ENCODE measurements at places on chromosomes 7 and 10.

GRCh38 chr7:117682681-117683385, 190.4 kb downstream of the CTTNBP2 start:
- no peak for DNase-seq

DNA sequence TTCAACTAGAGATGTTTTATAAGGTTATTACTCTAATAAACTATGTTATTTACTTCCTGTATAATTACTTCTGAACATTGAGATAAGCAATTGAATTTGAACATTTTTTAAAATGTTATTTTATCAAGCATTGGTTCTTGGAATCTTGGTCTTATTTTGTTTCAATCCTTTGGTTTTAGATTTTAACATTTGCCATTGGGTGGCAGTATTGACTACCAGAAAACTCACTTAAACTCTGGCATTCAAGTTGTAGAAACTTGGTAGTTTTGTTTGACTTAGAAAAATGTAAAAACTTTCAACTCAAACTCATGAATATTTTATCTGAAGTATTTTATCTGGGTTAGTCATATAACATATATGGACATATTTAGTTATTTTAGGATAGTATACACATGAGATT, 48.1 kb downstream of the ATRNL1 start:
- no peak for DNase-seq

DNA sequence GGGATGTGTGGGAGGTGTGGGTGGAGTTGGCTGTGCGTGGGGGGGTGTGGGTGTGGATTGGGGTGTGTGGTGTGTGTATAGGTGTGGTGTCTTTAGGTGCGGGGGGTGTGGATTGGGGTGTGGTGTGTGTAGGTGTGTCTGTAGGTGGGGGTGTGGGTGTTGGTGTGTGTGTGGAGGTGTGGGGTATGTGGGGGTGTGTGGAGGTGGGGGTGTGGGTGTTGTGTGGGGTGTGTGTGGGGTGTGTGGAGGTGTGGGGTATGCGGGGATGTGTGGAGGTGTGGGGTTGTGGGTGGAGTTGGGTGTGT, 33.9 kb downstream of the SPDYE17 start:
- no peak for DNase-seq

- DNase-seq: no peak
Observed at GRCh38 chr10:78602201-78602932, 466.4 kb upstream of the ZMIZ1 start.

DNA sequence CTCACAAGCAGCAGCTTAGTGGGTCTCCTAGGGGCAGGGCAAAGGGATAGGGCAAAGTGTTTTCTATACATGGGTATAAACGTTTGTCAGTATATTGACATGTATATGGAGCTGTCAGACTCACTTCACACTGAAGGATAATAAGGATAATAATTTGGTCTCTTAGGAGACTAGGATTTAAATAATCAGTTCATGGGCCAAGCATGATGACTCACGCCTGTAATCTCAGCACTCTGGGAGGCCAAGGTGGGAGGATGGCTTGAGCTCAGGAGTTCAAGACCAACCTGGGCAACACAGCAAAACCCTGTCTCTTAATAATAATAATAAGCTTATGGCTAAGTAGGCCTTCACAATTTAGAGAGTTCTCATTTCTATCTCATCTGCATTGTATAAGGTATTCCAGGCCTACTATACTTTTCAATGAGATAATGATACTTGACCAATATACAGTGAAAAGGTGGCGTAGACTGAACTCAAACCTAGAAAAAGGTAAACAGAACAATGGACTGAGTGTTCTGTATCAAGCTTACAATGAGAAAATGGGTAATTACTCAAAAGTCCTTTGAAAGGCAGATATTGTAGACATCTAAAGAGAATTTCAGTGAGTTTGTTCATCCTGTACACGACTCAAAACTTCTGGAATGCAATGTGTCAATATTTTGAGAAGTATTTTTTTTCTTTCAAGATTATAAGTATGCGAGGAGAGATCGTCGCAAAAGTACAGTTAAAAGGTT, 7.0 kb downstream of the GSAP start:
- no peak for DNase-seq

- DNase-seq: no peak
Observed at GRCh38 chr10:130141878-130142277, 5.7 kb downstream of the GLRX3 start.

GRCh38 chr10:31134311-31134952, 102.8 kb upstream of the ZNF438 start:
- DNase-seq: no peak

GRCh38 chr7:155020996-155021395, 18.1 kb upstream of the PAXIP1 start:
- no peak for DNase-seq

- DNase-seq: no peak
Observed at GRCh38 chr7:37675749-37676148, 7.8 kb upstream of the GPR141 start.

DNA sequence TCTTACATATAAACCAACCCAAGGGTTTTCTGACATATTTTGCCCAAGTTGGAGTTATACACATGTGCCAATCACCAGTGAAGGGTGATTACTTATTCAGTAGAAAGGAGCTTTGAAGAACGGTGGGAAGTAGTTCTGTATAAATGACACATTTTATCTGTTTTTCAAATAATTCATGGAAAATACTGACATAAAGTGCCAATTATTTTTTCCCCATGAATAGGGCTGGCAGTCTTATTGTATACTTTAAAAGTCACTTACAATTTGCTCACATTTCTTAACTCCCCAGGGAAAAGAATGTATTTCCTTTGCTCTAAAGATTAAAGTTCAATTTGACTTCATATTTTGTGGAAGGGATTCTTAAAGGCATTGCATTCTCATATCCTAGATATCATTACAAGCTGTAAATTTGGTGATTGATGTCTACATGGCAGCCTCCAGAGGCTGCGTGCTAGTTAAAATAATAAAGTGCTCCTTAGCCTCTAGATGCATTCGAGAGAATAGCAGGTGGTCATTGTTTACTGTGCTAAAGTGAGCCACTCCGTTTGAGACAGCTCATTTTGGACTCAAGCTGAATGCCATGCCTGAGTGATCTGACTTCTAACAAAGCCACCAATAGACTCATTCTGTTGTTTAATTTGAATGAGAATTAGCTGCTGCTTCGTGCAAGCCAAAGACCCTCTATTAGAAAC, 148.8 kb upstream of the NRP1 start:
- no peak for DNase-seq

GRCh38 chr10:94358480-94358879, 4.3 kb downstream of the NOC3L start:
- DNase-seq: no peak

- no peak for DNase-seq
Observed at GRCh38 chr10:109824206-109824605, 99.1 kb downstream of the XPNPEP1 start.

DNA sequence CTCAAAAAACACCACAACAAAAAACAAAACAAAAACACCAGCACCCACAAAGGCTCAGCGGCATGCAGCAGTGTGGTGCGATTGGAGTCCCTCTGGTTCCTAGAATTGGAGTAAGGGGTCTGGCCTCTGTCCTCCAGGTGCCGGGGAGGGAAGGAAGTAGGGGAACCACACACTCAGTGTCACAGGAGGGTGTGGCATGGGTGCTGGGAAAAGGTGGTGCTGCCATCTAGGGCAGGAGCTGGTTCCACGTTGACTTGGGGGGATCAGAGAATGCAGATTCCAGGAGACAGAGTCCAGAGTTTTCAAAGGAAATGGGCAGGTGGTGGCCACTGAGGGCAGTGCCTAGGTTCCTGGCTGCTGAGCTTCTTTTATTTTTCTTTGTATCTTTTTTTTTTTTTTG, 19.8 kb upstream of the WIPI2 start:
- peak; percentile 35 for DNase-seq

DNA sequence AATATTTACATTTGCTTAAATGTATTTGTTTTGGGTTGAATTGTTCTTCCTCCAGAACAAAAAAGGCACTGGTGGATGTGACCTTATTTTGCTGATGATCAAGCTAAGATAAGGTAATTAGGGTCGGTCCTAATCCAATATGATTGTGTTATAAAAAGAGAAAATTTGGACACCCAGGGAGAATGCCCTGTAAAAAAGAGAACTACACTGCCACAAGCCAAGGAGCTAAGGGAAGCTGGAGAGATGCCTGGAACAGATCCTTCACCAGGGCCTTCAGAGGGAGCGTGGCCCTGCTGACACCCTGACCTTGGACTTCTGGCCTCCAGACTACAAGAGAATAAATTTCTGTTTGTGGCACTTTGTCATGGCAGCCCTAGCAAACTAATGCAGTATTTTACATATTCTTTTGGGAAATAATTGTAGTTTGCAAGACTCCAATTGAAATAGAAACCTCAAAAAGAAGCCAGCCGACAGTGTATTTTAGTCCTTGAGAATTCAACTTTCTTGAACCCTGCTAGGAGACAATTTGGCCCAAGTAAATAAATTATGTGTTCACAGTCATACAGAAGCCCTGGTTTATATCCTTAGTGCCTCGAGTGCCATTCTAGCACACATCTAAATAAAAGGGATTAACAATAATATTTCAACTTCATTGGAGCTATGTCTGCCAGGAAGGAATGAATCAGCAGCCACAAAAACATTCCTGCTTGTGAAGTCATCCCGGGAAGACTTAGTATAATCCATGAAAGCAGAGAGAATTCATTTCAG, 164.6 kb downstream of the PKD1L1 start:
- no peak for DNase-seq

GRCh38 chr10:63502832-63503231, 18.4 kb upstream of the REEP3 start:
- no peak for DNase-seq

- no peak for DNase-seq
Observed at GRCh38 chr10:50361946-50362345, 110.6 kb upstream of the ASAH2 start.

DNA sequence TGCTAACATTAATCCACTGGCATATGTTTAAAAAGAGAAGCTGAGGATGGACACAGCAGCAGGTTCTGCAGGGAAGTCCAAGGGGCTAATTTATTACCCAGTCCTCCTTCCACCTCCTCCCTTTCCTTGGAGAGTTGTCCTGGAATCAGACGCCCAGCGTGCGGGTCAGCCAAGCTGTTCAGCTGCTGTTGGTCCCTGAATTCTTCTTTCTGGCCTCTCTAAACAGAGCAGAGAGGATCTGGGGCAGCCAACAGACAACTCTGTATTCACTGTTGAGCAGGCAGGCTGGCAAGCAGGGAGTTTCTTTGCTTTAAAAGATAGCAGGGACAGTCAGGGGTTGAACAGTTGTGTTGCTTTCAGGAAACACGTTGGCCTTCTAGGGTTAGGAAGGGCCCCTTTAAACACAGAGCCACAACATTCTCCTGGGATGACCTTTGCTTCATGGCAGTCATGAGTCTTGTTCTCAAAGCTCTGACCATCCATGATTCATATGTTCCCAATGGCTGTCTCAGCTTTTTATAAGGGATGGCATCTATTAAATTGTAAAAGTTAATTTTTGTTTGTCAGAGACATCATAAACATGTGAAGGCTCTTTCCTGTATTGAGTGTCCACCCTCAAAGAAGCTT, 217.0 kb downstream of the CREB5 start:
- DNase-seq: no peak

DNA sequence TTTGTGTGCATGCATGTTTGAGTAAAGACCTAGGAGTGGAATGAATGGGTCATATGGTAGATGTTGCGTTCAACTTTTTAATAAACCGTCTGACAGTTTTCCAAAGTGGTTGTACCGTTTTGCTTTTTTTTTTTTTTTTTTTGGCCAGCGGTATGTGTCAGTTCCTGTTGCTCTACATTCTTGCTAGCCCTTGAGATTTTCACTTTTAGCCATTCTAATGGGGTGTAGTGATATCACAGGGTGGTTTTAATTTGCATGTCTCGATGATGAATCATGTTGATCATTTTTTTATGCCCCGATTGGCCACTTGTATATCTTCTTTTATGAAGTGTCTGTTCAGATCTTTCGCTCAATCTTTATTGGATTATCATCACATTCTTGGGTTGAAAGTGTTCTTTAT, 320.7 kb downstream of the CAMK1D start:
- no peak for DNase-seq

DNA sequence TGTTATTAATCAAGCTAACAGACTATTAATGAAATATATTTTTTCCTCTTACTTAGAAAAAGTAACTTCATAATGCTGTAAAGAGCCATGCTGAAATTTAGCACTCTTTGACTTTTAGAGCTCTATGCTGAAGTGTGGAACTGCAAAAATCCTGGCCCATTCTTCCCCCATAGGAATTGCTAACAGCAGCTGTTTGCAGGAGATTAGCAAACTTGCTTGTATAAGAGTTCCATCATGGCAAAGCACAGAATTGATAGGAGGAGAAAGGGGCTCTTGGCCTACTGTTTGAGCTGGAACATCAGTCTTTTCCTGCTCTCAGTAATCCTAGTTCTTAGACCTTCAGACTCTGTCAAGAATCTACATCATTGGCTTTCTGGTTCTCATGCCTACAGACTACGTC, 18.3 kb upstream of the GNAT3 start:
- no peak for DNase-seq

- DNase-seq: no peak
Observed at GRCh38 chr10:101650863-101651262, 44.1 kb downstream of the FBXW4 start.

GRCh38 chr7:46146454-46147255, 225.6 kb upstream of the IGFBP3 start:
- no peak for DNase-seq

GRCh38 chr7:1326511-1326785, 93.8 kb downstream of the UNCX start:
- DNase-seq: no peak

- DNase-seq: no peak
Observed at GRCh38 chr10:16367621-16368292, 69.1 kb upstream of the PTER start.

DNA sequence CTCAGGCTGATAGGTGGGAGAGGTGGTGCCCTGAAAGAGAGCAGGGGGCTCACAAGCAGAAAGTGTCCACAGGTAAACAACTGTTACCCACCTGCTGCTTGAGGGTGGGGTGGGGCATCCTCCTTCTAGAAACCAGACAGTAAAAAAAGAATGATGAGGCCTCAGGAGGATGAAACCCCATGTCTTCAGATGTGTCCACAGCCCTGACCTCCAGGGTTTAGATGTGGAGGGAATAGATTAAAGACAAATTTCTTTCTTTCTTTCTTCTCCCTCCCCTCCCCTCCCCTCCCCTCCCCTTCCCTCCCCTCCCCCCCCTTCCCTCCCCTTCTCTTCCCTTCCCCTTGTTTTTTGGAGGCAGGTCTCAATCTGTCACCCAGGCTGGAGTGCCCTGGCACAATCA, 333.5 kb upstream of the NUPR2 start:
- no peak for DNase-seq

- DNase-seq: no peak
Observed at GRCh38 chr10:121698336-121698735, 100.1 kb upstream of the FGFR2 start.

- DNase-seq: no peak
Observed at GRCh38 chr7:40244226-40244625, 109.4 kb downstream of the SUGCT start.

Measured in T-helper 1 cell (primary cell).